ENCODE measurements at places on chromosomes 2 and 18. TPM values are rescaled to one million over a fixed set of nuclear protein-coding genes. Genes with fewer than 3 reads are reported as not detected.

The TCF23 gene
- polyA plus RNA-seq: 0.14 TPM

The NDUFS1 gene
- 76.7 TPM for polyA plus RNA-seq

The SCN2A gene
- polyA plus RNA-seq: 44.1 TPM

The TRIB2 gene
- 211 TPM for polyA plus RNA-seq

The C1QL2 gene
- 0.48 TPM for polyA plus RNA-seq

The UGT1A9 gene
- polyA plus RNA-seq: not detected

All from spinal cord (tissue), 10 donors.